HCT116 (cell line): ENCODE measurements at places on chromosomes 11 and 22.
A peak's percentile ranks its signal among the peaks of the same experiment; 100 is the strongest.

GRCh38 chr22:49569286-49570031 lies 258.2 kb downstream of the BRD1 start:
- DNase-seq = no peak

- DNase-seq = no peak
Observed at GRCh38 chr22:43878831-43879550, 12.8 kb downstream of the PNPLA5 start.

DNA sequence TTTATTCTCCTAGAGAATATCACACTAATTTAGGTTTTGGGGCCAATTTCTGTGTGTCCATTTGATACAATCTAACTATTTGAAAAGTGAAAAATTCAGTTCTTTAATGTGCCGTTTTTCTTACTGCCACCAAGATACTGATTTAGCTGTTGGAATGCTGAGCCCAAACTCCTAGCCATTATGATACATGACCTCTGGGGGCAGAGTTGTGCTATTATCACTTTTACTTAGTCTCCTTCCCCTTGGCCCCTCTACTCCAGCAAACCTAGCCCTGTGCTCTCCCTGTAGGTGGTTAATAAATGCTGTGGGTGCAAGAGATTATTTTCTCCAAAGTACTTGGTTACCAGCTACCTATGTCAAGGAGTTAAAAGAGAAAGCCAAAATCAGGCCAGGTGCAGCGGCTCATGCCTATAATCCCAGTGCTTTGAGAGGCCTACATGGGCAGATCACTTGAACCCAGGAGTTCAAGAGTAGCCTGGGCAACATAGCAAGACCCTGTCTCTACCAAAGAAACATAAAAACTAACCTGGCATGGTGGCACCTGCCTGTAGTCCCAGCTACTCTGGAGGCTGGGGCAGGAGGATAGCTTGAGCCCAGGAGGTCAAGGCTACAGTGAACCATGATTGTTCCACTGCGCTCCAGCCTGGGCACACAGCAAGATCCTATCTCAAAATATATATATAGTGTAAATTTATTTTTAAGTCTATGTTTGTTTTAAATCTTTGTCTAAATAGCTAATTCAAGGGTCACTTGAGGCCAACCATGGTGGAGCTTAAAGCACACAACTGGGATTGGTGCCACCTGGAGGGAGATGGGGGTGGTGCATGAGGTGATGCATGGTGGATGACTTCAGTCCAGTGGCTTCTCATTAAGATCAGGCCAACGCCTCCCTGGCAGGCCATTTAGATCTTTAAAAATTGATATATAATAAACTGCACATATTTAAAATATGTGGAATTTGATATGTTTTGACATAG lies 193.2 kb upstream of the PLET1 start:
- DNase-seq = peak; percentile 34

DNA sequence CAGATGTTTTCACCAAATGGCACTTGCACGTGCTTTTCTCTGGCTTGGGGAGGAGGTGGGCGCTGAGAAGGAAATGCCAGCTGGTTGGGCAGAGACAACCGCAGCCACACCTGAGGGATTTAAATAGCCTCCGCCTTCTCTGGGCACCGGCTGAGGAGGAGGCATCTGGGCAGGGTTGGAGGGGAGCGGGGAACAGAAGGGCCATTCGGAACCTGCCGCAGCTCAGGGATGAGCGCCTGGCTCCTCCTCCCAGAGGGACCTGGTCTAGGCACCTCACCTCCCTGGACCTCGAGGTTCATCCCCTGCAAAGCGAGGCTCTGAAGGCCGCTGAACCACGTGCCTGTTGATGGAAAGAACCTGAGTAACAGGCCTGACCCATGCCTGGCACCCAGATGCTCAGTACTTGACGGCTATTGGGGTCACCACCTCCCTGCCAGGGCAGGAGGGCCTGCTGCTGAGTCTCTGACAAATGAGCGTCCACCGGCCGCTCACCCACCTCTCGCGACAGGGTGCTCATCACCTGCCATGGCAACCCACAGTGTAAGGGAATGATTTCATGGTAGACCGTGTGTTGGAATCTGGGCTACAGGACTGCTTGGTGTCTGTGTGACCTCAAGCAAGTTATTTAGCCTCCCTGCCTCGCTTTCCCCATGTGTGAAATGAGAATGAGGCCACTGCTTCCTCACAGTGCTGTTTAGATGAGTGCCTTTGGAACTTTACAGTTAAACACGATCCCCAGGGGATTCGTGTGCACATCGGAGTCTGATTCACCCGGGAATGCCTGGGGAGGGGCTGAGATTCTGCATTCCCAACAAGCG lies 2.0 kb upstream of the KDELR3 start:
- DNase-seq = no peak

DNA sequence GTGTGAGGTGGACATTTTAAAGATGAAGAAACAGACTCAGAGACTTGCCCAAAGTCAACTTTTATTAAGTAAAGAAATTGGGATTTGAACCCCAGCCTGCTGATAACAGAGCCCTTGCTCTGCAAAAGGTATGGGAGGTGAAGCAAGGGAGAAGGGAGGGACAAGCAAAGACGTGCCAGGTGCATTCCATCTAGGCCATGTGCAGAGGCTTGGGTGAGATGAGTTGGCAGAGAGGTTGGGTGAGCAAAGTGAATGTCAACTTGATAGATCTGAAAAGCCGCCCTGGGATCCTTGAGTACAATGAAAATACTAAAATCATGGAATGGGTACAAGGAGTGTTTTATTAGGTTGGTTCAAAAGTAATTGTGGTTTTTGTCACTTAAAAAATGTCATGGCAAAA lies 341.3 kb downstream of the CADM1 start:
- DNase-seq = no peak

GRCh38 chr11:131833366-131833765 lies 463.0 kb downstream of the NTM start:
- no peak for DNase-seq

DNA sequence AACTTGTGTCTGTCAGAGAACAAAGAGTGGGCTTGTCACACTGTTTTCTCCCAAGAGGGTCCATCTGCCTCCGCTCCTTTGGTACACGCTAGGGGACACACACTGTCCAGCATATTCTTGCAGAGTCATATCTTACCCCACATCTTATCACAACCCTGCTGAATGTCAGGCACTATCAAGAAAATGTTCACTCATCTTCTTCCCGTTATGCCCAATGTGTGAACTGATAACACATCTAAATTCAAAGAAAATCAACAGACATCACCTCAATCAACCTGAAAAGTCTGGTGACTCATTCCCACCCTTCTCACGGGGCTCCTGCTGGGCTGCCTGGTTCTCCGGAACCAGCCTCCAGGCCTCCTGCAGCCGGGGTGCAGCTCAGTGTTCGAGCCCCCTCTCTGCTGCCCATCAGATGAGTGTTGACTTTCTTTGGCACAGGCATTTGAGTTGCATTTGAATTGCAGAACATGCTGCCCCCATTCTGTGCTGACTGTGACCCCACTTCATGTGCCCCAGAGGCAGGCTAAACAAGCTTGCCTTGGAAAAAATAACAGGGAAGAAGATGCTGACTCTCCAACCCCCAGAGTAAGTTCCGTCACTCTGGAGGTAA lies 19.4 kb downstream of the GRAP2 start:
- DNase-seq = no peak

DNA sequence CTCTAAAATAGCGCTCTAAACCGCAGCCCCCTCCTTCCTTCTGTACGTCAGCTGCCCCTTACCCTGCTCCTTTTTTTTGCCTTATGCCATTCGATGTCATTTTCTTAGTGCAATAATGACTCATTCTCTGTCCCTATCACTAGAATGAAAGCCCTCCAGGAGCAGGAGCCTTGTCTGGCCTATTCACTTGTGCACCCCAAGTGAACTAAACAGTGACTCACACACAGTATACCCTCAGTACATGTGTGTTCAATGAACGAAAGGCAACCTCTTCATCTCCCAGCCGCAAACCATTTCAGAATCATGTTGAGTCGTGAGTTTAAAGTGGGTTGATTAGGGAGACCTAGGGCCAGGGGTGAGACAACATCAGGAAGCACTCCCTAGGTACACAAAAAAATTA lies 50.7 kb upstream of the SPATA19 start:
- no peak for DNase-seq

- DNase-seq = no peak
Observed at GRCh38 chr11:65066805-65067291, 8.5 kb upstream of the NAALADL1 start.

DNA sequence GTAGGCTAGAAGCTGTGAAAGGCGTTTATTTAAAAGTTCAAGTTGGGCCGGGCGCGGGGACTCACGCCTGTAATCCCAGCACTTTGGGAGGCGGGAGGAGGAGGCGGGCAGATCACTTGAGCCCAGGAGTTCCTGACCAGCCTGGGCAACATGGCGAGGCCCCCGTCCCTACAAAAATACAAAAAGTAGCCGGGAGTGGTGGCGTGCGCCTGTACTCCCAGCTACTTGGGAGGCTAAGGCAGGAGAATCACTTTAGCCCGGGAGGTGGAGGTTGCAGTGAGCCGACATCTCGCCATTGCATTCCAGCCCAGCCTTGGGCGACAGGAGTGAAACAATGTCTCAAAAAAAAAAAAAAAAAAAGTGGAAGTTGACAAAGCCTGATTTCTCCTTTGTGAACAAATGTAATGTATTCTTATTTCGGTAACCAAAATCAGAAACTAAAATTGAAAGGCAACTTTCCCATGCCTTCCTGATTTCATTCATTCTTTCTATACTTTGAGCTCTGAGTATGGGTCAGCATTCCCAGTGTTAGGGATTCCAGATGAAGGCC lies 825 bp downstream of the PTPMT1 start:
- no peak for DNase-seq

DNA sequence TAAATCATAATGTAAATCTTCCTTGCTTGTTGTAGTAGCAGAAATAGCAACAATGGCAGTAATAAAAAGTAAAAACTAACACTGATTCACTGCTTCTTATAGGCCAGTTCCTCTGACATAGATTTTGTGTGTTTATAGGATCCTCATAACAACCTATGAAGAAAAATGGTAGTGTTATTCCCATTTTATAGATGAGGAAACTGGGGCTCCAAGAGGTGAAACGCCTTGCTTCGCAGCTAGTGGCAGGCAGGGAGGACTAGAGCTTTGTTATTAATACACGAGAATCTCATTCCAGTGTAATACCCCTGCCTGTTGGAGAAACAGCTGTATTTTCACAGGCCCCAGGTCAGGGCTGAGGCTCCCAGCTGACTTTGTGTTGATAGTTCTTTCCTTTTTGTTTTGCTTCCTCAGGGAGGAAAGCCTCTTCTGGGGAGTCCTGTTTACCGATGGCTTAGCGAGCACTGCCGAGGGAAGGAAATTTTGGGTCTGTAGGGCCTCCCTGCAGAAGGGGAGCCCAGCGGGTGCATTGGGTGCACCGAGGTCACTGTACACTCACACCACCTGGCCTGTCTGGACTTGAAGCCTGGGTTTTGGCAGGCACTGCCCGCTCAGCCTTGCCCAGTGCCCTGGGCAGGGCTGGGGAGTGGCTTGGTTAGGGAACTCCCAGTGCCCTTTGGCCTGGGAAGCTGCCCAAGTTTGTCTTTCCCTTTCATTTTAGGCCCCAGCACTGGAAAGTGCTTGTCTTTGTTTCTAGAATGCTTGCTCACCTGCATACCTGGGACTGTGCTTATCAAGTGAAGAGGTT lies 13.5 kb downstream of the KIAA1671 start:
- DNase-seq = no peak

GRCh38 chr11:41051919-41052635 lies 407.4 kb downstream of the LRRC4C start:
- DNase-seq = no peak

DNA sequence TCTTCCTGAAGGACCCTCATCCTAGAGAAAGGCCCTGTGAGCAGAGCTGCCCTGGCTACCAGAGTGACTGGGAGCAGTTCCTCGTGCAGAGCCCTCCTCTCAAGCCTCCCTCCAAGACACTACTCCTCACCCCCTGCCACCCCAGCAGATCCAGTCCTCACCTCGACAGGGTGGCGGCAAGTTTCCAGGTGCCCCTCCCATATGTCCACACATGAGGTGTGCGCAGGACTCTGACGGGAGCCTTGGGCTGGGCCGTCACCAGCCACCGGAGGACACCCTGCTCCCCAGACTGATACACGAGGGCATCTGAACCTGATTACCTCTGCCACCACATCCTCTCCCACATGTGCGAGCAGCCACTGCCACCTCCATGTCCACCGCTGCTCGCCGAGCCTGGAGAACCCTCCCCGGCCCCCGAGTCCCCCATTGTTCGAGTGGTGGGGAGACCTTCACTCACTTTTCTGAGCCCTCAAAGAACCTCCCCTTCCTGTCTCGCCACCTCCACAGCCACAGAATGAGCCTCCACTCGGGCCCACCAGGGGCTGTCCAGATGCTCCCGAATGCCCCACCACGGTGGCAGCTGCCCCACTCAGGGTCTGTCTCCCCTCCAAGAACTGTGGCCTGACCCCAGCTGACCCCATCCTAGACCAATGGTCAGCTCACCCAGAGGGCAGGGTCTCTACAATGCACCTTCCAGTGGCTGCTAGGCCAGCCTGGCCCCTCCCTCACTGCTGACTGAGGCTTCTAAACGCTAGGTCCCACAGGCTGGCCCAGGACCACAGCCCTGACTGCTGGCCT lies 62.5 kb downstream of the DGCR2 start:
- no peak for DNase-seq

- no peak for DNase-seq
Observed at GRCh38 chr11:36281850-36282249, 7.4 kb downstream of the COMMD9 start.

GRCh38 chr22:19604711-19605268 lies 80.6 kb upstream of the CLDN5 start:
- DNase-seq = no peak

GRCh38 chr22:29469755-29470154 lies 10.3 kb upstream of the NEFH start:
- no peak for DNase-seq

DNA sequence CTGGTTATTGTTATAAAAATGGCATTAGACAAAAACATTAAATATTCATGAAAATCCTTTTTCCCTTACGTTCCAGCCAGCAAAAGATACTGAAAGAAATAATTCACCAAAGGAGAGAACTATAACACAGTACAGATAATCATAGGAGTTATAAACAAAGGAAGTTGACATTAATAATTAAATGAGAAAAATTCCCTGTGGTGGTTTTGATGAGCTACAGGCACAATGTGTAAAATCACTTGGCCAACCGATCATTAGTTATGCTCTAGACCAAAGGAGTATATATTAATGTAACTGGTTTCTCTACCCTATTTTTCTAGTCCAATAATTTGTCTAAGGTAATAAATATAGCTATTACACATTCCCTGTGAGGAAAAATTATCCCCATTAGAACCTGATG lies 534.7 kb downstream of the CNTN5 start:
- no peak for DNase-seq

GRCh38 chr22:50525858-50526107 lies 385 bp upstream of the SCO2 start:
- no peak for DNase-seq

- no peak for DNase-seq
Observed at GRCh38 chr11:115224551-115224950, 279.7 kb downstream of the CADM1 start.

DNA sequence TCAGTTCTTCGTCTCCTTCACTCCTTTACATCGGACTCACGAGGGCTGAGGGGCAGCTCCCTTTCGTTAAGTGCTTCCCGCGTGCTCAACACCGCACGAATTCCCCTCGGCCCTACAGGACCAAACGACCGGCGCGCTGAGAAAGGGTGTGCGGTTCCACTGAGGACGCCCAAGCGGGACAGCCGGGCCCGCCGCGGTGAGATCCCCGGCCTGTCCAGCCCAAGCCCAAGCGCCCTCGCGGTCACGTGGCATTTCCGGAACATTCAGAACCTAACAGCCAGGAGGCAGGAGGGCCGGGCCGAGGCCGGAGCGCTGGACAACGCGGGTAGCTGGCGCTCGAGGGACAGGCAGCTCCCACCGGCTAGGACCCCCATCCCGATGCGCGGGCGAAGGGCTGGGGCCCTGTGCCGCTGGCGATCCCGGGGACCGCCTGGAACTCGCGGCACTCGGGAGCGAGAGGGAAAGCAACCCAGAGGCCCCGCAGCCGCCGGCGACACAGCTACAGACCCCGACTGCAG lies 737 bp upstream of the STIP1 start:
- DNase-seq = no peak

- DNase-seq = no peak
Observed at GRCh38 chr11:83007909-83008580, 63.7 kb downstream of the RAB30 start.
